ENCODE measurements at places on chromosomes 2 and 18. TPM values are rescaled to one million over a fixed set of nuclear protein-coding genes. Genes with fewer than 3 reads are reported as not detected.

ARHGEF4 gene
- 5.5 TPM for total RNA-seq

SLC8A1 gene
- total RNA-seq = 36.2 TPM

MC5R gene
- not detected for total RNA-seq

CKAP2L gene
- 3.0 TPM for total RNA-seq

AOX1 gene
- 81.1 TPM for total RNA-seq

PXDN gene
- 119 TPM for total RNA-seq

MGAT4A gene
- 0.24 TPM for total RNA-seq

PROC gene
- total RNA-seq = not detected

CRYBA2 gene
- not detected for total RNA-seq

ALK gene
- 0.16 TPM for total RNA-seq

MC2R gene
- not detected for total RNA-seq

POTEC gene
- not detected for total RNA-seq

PREPL gene
- 43.0 TPM for total RNA-seq

FKBP7 gene
- total RNA-seq = 25.5 TPM

TMEM247 gene
- total RNA-seq = not detected

CCDC148 gene
- 2.3 TPM for total RNA-seq

CDCA7 gene
- total RNA-seq = 2.9 TPM

KCNE4 gene
- total RNA-seq = 30.5 TPM

SUCLG1 gene
- total RNA-seq = 40.9 TPM

XRCC5 gene
- total RNA-seq = 191 TPM

EIF2AK3 gene
- 26.1 TPM for total RNA-seq

ASB18 gene
- total RNA-seq = not detected

CNGA3 gene
- 0.12 TPM for total RNA-seq

TLX2 gene
- total RNA-seq = not detected

ZNF407 gene
- total RNA-seq = 24.2 TPM

REG3A gene
- total RNA-seq = not detected

BIRC6 gene
- 221 TPM for total RNA-seq

OSR1 gene
- total RNA-seq = 95.0 TPM

SEMA4F gene
- 10.1 TPM for total RNA-seq

ANKRD36 gene
- total RNA-seq = 24.3 TPM

GLS gene
- total RNA-seq = 532 TPM

MROH2A gene
- not detected for total RNA-seq

BOLL gene
- total RNA-seq = not detected

TMEM198 gene
- total RNA-seq = 2.1 TPM

RELCH gene
- total RNA-seq = 38.3 TPM

IL37 gene
- total RNA-seq = not detected

UPP2 gene
- not detected for total RNA-seq

CYTIP gene
- not detected for total RNA-seq

CYBRD1 gene
- total RNA-seq = 465 TPM

TANC1 gene
- 40.4 TPM for total RNA-seq

INO80B gene
- 23.1 TPM for total RNA-seq

DHRS9 gene
- total RNA-seq = not detected

TACR1 gene
- 0.49 TPM for total RNA-seq

Data from hair follicle dermal papilla cell (primary cell).